ENCODE measurements at places on chromosomes 5 and 9.

GRCh38 chr5:82265047-82265446 is 13.1 kb downstream of the RPS23 start:
- DNase-seq, result no peak

DNA sequence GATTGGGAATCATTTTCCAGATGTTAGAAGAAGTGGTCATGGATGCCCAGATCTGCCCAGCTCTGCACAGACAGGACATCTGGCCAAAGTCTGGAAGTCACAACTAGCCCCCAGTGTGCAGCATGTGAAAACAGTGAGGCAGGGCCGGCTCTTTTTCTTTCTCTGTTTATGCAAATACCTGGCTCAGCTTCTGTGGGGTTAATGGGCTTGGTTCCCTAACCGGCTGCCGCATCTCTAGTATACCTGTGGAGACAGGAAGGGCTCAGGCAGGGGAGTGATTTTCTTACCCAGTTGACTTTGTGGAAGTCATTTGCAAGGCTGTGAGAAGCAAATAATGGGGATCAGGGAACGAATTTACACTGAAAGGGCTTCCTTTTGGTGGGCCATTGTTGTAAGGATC is 254.8 kb upstream of the PANK3 start:
- no peak for DNase-seq

DNA sequence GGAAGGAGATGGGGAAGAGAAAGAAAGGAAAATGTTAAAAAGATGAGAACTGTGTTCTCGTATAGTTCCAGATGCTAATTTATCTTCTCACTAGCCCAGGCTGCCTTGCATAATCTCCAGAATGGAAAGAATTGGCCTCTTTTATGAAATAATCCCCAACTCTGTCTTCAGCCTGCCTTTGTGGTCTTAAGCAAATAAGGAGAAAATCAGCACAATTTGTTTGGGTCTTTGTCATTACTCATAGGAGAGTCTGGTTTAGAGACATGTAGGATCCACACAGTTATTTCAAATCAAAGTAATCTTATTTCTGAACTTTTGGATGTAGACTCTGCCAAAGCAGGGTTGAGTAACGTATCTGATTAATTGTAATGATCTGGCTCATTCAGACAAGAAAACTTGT is 50.7 kb upstream of the CAMK4 start:
- no peak for DNase-seq

DNA sequence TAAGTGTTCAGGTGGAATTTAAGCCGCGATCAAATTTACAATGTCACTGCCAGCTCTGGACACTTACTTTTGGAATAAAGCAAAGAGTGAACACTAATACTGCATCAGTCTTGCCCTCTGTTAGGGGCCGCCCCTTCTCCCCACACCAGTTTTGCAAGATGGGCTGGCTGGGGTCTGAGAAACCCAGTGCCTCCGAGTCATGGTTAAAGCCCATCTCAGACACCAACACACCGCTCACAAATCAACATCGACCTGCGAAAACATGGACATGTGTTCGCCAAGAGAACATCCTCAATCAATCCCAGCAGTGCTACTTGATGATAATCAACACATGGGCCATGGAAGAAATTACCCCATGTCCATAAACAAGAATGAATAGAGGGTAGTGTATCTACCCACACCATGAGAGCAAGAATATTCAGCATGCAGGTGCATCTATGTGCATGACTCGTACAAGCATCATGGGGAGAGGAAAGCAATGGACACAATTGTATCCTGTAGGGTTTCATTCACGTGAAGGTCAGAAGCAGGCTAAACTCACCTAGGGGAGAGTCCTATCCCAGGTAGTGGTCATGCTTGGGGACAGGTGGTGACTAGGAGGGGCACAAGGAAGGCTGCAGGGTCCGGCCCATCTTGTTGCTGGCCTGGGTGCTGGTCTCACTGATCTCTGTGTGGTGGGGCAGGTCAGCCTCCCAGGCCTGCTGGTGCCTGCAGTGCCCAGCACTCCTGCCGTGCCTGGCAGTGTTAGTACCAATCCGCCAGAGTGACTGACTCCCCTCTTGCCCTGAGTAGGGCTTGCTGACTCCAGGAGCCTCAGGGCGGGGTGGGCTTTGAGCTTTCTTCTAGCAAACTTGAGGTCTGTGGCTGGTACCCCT is 5.0 kb downstream of the S1PR3 start:
- no peak for DNase-seq

GRCh38 chr9:134193912-134194535 is 29.7 kb upstream of the RNU6ATAC start:
- DNase-seq, result no peak

GRCh38 chr9:118575341-118576070 is 793.7 kb downstream of the BRINP1 start:
- no peak for DNase-seq

GRCh38 chr9:89427621-89428221 is 70.2 kb downstream of the SEMA4D start:
- peak; percentile 66 for DNase-seq

DNA sequence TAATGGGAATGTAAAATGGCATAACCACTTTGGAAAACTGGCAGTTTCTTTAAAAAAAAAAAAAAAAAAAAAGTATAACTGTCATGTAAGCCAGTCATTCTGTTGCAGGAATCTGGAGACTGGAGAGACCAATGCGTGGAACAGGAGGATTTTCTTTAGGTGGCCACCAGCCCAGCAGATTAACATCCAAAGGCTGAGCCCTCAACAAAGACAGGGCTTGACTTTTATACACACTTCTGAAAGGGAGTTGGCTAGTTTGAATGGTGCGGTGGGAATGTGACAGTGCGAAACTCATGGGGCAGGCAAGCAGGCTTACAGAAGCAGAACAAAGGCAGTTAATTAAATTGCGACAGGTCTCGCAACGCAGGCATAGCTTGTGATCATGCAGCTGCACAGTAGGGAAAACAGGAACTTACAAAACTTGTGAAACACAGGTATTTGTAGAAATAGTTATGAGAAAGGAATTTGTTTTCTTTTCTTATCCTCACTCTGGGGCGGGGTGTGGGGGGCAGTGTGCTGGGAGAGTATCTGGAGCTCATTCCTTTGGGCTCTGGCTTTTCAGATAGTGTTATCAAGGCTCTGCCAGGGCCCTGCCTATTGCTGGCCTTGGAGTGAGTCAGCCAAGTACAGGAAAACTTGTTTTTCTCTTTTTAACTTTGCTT is 12.0 kb downstream of the UIMC1 start:
- no peak for DNase-seq

GRCh38 chr5:55123365-55123764 is 20.9 kb downstream of the GZMA start:
- DNase-seq, result no peak

- DNase-seq, result no peak
Observed at GRCh38 chr5:174292348-174292747, 246.8 kb downstream of the NSG2 start.

GRCh38 chr5:2656206-2656605 is 95.3 kb downstream of the IRX2 start:
- DNase-seq, result no peak

DNA sequence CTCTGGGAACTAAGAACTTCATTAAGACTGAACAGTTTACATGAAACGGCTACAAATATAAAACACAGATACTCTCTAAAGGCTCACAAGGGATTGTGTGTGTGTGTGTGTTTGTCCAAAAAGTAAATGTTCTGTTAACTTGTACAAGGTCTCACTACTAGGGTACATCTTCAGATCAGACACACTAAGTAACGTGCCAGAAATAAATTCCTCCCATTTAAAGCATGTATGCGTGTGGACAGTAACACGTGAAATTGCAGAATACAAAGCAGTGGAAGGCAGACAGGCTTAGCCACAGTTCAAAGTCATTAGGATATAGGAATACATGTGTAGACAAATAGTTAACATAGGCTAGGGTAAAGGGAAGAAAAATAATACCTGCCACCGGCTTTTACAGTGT is 1.8 kb downstream of the BNC2 start:
- no peak for DNase-seq

- DNase-seq, result no peak
Observed at GRCh38 chr9:124871156-124871561, 9.2 kb downstream of the ARPC5L start.

- DNase-seq, result no peak
Observed at GRCh38 chr9:124248066-124248465, 9.7 kb upstream of the NEK6 start.

All from stimulated activated CD4-positive, alpha-beta T cell treated with anti-CD3 and anti-CD28 coated beads, Interleukin-15, amount 100 ng/mL, for 1 hour (primary cell).